GM23248 (cell line): ENCODE measurements at places on chromosomes 12 and 14. TPM values are rescaled to one million over a fixed set of nuclear protein-coding genes. Genes with fewer than 3 reads are reported as not detected.
A peak's percentile ranks its signal among the peaks of the same experiment; 100 is the strongest.

DNA sequence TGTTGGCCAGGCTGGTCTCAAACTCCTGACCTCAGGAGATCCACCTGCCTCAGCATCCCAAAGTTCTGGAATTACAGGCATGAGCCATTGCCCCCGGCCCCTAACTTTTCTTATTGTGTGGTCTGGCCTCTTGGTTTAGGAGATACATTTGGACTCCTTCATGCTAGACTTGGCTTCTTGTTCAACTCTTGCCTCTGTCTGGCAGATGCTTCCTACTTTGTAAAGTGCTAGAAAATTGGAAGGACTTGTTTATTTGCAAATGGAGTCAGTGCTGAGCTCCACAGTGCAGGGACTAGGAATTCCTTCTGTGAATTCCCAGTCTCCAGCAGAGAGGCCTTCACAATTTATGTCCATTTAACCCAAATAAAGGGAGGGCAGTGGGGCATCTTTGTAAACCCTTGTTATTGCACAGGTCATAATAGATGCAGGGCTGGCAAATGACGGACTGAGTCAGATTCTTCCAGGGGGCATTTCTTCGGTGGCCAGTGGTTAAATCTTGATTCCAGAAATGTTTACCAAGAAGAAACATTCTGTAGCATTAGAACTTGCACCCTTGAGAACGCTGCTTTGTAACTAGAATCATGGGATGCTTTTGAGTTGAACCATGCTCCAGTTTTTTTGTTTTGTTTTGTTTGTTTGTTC, 73.8 kb upstream of the TBX3 start:
- no peak for DNase-seq

- DNase-seq = peak; percentile 76
These were observed 11.9 kb downstream of the PTGDR start for GRCh38 chr14:52279408-52279807.

GRCh38 chr12:8948701-8949341, 624 bp downstream of the M6PR start:
- DNase-seq = peak; percentile 76

GRCh38 chr14:68440820-68441219, 352.0 kb downstream of the ZFP36L1 start:
- DNase-seq = peak; percentile 32

DNA sequence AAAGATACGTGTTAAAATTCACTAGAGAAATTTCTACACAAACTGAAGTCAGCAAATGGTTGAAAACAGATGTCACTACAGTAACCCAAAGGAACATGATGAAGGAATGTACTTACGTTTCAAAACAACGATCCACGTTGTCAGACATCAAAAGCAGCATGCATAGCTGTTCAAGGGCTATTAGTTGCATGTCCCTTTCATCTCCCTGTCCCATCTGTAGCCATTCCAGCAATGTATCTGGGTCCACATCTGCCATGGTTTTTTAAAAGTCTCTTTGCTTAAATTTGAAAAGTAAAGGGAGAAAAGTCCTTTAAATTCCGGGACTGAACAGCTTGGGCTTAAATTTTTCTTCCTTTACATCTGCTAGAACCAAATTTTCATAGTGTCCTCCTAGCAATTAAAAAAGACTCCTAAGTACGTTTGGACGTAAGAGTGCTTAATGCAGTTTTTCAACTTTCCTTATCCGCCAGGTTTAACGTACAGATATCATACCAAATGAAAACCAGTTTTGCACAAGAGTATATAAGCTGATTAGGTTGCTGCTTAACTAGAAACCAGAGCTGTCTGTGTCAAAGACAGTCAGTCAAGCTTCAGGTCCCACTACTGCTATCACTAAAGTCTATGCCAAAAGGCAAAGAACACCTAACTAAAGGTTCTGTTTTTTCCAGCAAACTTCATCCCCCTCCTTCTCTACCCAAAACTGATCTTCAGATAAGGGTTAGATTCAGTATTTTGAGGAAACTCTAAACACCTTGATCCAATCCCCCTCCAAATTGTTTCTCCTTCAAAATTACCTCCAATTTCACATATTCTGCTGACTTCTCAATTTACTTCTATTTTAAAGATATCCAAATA, 1.7 kb downstream of the HECTD1 start:
- peak; percentile 88 for DNase-seq

GRCh38 chr12:12533238-12533829, 29.3 kb downstream of the DUSP16 start:
- DNase-seq = no peak

DNA sequence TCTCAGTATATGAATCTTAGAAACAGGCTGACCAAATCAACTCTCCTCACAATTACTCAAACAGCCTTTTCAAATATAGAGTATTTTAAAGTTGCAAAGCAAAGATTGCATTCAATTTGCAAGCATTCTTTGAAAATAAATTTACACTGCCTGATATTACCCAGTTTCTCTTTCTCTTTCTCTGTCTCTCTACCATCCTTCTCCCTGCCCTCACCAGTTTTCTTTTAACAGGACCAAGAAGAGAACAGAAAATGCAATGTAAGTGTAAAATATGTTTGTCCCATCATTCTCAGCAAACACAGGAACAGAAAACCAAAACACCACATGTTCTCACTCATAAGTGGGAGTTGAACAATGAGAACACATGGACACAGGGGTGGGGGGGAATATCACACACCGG, 520.3 kb upstream of the USP15 start:
- DNase-seq = no peak

- no peak for DNase-seq
These were observed 9.4 kb downstream of the KRT80 start for GRCh38 chr12:52182384-52182783.

The SLC25A47 gene
- not detected in 2 replicates for polyA plus RNA-seq

GRCh38 chr12:62998454-62998853, 63.5 kb upstream of the PPM1H start:
- DNase-seq = no peak

- DNase-seq = no peak
These were observed 24.1 kb upstream of the MUCL1 start for GRCh38 chr12:54830199-54830598.

The C3AR1 gene
- 0.24 TPM in 1 of 2 replicates, not detected in the other for polyA plus RNA-seq

DNA sequence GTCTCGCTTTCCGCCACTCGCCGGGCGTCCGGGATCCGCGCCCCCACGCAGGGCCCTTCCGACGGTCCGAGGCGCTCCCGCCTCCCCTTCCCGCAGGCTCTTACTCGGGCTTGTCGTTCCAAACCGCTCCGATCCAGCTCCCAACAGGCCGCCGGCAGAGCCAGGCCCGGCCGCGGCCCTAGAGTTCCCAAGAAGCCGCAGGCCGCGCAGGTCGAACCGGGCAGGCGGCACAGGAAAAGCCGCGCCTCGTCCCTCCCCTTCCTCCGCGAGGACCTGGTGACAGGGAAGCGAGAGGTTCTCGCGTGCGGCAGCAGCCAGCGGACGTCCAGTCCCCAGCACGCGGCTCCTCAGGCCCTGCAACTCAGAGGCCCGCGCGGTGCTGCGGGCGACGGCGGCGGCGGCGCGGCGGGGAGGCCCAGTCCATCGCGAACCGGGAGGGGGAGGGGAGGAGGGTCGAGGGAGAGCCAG, 272 bp downstream of the HECTD1 start:
- DNase-seq = no peak

The P3H3 gene
- polyA plus RNA-seq = 37.6 and 39.1 TPM in 2 replicates

DNA sequence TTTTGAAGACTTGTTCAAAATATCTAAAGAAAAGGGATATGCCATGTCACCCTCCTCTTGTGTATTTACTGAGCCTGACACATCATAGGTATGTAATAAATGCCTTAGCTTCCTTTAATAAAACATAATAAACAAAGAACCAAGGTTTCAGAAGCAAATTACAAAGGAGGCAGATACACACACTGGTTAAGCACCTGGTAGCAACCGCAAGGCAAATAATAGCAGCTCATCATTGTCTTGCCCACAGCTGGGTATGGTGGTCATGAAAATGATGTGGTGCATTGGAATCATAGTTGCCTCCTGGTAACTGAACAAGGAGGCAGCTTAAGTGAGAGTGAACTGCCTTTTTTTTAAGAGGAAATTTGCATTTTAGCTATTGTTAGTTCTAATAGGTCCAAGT, 39.0 kb downstream of the PAX9 start:
- no peak for DNase-seq

The TMEM30B gene
- polyA plus RNA-seq = 0.29 and 0.35 TPM in 2 replicates

The ST8SIA1 gene
- 0.15 TPM in 1 of 2 replicates, not detected in the other for polyA plus RNA-seq

The PELI2 gene
- polyA plus RNA-seq = 1.3 TPM in 2 replicates

GRCh38 chr12:51246254-51246853, 7.7 kb downstream of the DAZAP2 start:
- DNase-seq = peak; percentile 21

- no peak for DNase-seq
These were observed 40.5 kb upstream of the EID3 start for GRCh38 chr12:104263026-104263425.

The ASPG gene
- polyA plus RNA-seq = not detected in 2 replicates

- no peak for DNase-seq
These were observed 1214.9 kb downstream of the GALC start for GRCh38 chr14:86777963-86778602.

DNA sequence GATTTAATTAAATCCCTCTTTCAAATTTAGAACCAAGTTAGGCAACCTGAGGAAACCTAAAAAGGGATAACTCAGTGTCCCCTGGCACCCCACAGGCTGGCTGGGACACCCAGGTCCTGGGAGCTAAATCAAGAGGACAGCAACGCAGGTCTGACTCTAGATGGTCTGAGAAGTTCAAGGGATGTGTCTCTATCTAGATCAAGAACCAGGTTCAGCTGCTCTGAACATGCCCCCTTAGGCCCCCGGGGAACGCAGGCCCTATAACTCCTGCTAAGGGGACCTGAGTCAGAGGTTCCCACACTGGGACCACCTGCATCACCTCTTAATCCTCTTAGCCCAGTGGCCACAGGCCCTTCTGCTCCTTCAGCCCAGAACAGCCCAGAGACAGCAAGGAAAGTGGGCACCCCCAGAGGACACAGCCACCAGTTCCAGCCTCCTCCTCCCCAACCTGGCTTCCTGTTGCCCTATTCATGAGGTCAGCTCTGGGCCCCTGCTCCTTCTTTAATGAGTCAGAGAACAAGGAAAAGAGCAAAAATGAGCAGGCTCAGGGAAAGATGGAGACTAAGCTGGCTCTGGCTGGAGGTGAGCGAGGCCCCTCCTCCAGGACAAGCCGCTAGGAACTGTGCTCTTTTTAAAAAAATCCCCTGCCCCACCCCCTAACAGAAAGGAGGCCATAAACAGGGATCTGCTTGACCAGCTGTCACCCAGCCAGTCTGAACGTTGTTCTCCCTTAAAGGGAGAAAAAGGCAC, 10.8 kb downstream of the PITPNM2 start:
- DNase-seq = peak; percentile 79

GRCh38 chr12:80590085-80590484, 117.3 kb upstream of the MYF6 start:
- peak; percentile 48 for DNase-seq

The RFLNA gene
- polyA plus RNA-seq = 0.86 and 1.2 TPM in 2 replicates

DNA sequence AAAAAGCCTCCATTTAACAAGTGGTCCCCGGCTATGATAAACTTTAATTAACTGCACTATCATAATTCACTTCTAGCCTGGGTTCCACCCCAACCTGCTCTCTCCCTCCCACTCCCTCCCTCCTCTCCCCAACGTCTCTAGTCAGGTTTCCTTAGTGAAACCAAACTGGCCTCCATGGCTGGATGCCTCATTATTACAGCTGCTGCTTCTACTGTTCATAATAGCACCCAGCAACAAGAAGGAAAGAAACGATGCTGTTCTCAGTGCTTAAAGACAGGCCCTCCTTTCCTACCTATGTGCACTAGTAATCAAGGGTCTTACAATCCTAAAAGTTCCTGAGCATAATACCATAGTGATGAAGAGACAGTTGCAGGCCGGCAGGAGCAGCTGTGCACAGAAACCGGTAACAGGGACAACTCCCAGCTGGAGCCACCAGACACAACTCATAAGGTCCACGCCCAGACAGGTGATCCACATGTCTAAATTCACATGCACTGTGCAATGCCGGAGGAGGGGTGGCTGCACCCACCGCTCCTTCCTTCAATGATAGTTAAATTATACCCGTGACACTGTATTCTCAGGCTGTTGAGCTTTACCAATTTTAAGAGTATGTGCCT, 6.2 kb downstream of the IRF2BPL start:
- DNase-seq = no peak

The GLIPR1L1 gene
- not detected in 2 replicates for polyA plus RNA-seq

DNA sequence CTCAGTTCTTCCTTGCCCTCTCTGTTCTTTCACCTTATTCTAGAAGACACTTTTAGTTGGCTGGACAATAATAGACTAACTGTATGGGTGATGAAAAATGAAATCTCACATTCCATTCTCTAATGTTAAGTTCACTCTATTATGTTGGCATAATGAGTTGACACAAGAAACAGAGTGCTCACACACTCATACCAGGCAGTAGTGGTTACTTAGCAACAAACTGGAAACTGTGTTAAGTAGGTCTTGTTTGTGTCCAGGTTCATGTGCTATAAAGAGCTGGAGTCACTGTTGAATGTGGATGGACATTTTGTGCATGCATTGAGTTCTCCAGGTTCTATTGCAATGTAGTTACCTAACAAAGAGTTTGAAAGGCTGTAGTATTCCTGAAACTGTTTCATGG, 16.9 kb upstream of the PPP4R4 start:
- no peak for DNase-seq

DNA sequence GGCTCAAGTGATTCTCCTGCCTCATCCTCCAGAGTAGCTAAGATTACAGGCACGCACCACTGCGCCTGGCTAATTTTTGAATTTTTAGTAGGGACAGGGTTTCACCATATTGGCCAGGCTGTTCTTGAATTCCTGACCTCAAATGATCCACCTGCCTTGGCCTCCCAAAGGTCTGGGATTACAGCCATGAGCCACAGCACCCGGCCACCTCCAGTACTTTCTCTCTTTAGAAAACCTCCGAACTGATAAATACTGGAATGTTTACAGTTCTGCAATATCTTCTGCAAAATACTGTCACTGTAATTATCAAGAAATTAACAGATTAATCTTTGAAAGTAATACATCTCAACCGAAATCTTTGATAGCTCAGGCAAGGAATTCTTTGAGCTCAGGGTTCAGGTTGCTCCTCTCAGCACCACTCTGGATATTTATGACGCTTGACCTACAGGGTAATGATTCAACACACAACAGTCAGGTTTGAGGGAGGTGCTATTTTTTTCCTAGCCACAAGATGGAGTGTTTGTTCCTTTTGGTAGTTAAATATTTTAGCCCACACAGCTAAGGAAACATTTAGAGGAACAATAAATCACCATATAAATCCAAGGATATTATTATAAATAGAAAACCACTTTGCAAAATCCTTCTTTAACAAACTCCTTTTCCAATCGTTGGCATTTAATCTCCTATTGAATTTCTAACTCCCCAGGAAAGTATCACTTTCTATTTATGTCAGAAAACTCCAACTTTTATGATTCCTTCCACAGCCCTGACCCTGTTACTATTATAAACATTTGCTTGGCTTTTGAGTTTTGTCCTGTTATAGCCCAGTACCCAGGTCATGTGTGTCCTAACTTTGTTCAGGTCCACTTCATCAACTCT, 48.6 kb upstream of the GTF2A1 start:
- DNase-seq = peak; percentile 75

The KCNH3 gene
- 0.09 and 0.10 TPM in 2 replicates for polyA plus RNA-seq

GRCh38 chr12:51437431-51437830, 12.8 kb downstream of the SLC4A8 start:
- no peak for DNase-seq

GRCh38 chr14:94081386-94081820, 293 bp downstream of the IFI27L1 start:
- peak; percentile 53 for DNase-seq
